Stimulated activated CD4-positive, alpha-beta T cell treated with anti-CD3 and anti-CD28 coated beads, Interleukin-4, amount 100 ng/mL, for 24 hours (primary cell): ENCODE measurements at places on chromosomes 6 and 20.

- DNase-seq, result peak; percentile 19
Measured at GRCh38 chr20:20837574-20838021, 125.2 kb upstream of the RALGAPA2 start.

GRCh38 chr6:37382994-37383765 lies 29.4 kb downstream of the RNF8 start:
- DNase-seq, result no peak

DNA sequence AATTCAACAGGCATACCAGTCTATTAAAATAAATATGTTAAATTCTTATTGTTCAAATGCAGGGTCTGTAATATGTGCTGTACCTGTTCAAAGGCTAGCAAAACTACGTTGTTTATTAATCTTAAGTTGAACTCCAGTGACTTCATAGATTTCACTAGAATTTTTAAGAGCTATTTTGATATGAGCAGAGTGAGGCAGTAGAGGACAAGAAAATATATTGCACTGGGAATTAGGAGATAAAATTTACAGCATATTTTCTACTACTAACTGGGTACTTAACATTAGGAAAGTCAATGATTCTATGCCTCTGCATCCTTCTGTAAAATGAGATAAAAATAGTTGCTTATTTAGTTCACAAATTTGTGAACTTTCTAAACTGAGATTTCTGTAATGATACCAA lies 162.2 kb upstream of the BMP5 start:
- no peak for DNase-seq

- no peak for DNase-seq
Measured at GRCh38 chr20:62485062-62485700, 9.4 kb upstream of the GATA5 start.

DNA sequence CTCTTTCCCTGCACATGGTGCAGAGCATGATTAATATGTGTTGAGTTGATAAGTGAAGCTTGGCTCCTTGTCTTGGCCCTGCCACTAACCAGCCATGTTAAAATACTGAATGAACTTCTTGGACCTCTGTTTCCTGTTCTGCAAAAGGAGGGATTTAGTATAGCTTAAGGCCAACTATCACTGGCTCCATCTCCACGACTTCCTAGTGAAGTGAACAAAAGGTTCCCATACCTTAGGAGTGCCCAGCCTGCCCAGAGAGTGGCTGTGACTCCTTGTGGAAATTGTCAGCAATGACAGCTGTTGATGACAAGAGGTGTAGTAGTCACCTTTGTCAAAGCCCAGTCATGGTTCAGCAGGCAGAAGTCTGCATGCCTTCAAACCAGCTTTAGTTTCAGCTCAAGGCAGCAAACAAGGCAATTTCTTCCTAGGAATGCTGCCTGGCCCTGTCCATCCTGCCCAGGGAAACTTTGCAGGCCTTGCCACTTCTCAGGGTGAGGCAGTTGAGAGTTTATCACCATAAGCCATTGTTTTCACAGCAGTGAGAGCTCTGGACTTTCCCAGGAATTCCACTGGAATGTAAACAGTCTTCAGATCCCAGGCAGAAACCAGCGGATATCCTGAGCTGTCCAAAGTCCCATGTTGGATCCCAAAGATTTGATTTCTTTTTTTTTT lies 169.7 kb upstream of the TNFAIP3 start:
- no peak for DNase-seq
